ENCODE measurements at places on chromosomes 1 and 21. TPM values are rescaled to one million over a fixed set of nuclear protein-coding genes. Genes with fewer than 3 reads are reported as not detected.

The ICOSLG gene
- 5.4 TPM for total RNA-seq

DNA sequence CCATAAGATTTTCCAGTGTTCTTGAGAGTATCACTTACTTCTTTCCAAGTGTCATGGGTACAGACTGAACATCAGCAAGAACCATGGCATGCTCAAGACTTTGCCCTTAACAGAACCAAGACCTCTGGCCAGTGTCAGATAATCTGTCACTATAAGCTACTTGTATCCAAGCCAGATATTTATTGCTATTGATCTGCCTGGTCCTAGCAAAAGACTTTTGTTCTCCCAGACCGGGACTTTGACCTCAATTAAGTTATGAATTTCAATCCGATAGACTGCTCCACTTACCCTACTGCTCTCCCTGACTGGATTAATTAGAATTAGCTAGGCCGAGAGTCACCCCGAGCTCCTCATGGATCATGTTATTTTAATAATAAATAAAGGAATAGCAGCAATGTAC lies 129.6 kb downstream of the ACBD6 start:
- DNase-seq: no peak

GRCh38 chr1:24929398-24930259 lies 447 bp downstream of the RUNX3 start:
- no peak for DNase-seq

The MAEL gene
- not detected for total RNA-seq

GRCh38 chr1:66380452-66381212 lies 153.3 kb upstream of the SGIP1 start:
- DNase-seq: no peak

The CYP4A11 gene
- total RNA-seq: not detected

Data from type B pancreatic cell (in vitro differentiated cells).